ENCODE measurements at places on chromosomes 4 and X.

DNA sequence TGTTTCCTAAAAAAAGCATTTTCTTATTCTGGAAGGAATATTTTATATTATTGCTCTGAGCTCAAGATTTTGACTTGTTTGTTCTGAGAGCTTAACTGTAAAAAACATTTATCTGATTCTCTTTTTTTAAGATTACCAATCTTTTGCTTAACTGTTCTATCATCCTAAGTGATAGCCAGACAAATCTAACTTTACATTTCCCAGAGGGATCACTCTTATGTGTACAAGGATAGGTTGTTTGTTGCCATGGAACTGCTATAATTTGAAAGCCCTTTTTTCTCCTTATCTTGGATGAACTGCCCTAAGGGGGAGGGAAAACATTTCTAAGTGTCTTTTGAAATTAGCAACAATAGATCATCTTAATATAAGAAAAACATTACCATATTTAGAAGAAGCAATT, 494.7 kb downstream of the TRAM1L1 start:
- no peak for DNase-seq

DNA sequence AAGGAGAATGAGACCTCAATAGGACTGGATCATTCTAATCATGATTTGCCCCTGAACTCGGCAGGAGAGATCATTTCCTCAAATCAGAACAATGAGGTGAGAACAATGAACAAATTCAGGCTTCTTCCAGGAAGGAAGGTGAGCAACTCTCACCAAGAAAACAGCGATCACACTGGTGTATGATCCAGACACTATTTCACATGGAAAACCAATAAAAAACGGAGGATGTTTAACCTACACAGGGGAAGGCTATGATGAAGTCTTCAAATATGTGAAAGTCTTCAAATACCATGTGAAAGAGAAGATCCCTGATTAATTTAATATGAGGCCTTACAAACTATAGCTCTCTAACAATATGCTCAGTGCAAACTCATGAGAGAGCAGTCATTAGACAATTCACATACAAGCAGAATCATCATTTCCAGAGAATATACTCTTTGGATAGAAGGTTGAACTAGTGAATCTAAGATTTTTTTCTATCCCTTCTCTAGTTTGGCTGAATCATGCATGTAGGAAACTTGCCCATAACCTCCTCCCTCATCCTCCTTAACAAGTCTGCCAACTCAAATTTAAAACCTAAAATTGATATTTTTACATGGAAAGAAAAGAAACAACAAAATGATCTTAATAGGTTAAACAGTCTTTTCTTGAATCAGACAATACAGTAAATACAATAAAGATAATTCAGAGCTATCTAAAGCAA, 122.5 kb downstream of the ADAMTS3 start:
- peak; percentile 32 for DNase-seq

- no peak for DNase-seq
Measured at GRCh38 chr4:10079912-10080588, 36.5 kb downstream of the WDR1 start.

- DNase-seq: no peak
Measured at GRCh38 chrX:84078991-84079390, 109.0 kb downstream of the RPS6KA6 start.

DNA sequence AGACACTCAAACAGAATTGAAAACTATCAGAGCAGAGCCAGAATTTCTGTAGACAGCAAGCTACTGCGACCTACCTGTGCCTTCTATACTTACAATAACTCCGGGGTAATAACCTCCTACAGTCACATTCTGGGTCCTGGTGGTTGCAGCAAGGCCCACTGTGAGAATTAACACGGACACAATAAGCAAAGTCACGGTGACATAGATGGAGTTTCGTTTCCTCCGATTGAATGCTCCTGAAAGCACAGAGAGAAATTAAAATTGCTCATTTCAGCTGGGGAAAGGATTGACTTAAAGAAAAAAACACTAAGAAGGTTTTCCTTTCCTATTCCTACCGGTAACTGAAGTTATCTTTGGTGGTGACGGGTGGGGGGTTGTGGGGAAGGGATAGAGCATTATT, 7.0 kb downstream of the TMEM255A start:
- no peak for DNase-seq

DNA sequence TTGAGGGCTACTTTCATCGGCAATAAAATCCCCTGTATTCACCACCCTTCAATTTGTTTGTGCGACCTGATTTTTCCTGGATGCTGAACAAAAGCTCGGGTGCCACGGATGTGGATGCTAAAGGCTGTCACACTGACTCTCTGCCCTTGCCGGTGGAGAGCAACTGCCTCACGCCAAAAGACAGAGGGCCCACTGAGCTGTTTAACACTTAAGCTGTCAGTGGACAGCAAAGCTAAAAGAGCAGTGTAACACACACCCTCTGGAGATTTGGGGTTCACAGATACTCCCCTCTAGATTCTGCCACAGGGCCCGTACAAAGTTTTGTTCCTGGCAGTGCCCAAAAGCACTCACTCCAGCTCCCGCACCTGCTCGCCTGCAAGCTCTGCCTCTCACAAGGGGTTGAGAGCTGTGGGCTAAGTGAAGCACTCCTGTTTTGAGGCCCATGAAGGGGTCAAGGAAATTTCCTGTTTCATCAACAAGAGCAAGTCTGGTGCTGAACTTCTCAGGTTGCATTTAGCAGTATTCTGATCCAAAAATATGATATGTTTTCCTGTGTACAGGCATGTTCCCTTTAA, 1571.9 kb downstream of the ADGRL3 start:
- DNase-seq: no peak

DNA sequence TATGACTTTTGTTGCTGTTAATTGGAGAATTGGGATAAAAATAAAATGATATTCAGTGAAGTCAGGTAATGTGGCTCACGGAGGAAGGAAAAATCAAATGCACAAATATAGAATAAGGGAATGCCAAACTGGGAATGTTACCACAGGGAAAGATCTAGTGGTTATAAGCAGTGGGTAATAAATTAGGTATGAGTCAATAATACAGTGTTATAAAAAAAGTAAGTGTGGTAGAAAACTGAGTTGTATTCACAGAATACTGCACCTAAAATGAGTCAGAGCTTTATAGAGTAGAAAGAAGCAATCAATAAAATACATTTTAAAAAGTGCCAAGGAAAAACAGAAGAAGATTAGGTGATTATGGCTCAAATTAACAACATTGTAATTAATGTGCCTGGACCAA, 34.5 kb downstream of the INTS12 start:
- no peak for DNase-seq

DNA sequence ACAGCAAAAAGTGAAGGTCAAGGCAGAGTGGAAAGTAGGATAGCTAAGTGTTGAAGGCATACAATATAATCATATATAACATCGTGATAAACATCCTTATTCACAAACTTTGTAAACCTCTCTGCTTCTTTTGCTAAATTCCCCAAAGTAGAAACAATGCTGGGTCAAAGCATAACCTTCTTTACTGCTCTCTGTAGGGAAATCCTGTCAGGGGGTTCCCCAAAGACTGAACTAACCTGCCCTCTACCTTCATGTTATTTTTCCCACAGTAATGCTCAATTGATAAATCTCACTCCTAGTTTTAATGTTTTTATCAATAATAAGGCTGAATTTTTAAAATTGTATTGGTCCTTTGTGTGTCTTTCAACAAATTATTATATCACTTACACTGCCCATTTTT, 55.7 kb downstream of the DCHS2 start:
- DNase-seq: no peak

- no peak for DNase-seq
Measured at GRCh38 chr4:148239494-148239985, 202.7 kb downstream of the NR3C2 start.

GRCh38 chr4:64465263-64465662, 56.0 kb upstream of the TECRL start:
- no peak for DNase-seq

GRCh38 chr4:76214177-76214675, 602 bp upstream of the SCARB2 start:
- no peak for DNase-seq

DNA sequence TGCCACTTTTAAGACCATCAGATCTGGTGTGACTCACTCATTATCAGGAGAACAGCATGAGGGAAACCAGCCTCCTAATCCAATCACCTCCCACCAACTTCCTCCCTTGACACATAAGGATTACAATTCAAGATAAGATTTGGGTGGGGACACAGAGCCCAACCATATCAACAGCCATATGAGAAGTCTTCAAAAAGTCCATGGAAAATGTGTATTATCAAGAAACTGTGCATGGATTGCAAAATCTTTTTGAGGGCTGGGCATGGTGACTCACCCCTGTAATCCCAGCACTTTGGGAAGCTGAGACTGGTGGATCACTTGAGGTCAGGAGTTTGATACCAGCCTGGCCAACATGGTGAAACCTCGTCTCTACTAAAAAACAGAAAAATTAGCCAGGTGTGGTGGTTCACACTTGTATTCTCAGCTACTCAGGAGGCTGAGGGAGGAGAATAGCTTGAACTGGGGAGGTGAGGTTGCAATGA, 17.8 kb upstream of the RPL39 start:
- DNase-seq: no peak

GRCh38 chrX:112830540-112830939, 10.1 kb downstream of the AMOT start:
- DNase-seq: peak; percentile 23

- DNase-seq: no peak
Measured at GRCh38 chr4:16655111-16655510, 243.3 kb downstream of the LDB2 start.

DNA sequence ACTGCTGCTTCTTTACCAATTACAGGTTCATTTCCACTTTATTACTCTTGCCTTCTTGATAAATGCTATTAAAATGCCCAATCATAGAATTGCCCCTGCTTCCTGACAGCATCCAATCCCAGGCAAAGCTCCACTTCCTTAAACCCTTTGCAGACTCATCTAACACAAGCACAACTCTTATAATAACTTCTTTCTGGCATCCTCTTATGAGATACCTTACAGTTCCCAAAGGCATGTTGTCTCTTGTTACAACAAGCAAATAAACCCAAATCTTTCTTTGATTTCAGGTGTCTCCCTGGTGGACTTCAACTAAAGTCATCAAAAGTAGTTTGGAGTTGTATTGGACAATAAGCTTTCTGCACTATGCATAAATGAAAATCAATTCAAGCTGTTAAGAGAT, 22.5 kb upstream of the ADH7 start:
- no peak for DNase-seq

DNA sequence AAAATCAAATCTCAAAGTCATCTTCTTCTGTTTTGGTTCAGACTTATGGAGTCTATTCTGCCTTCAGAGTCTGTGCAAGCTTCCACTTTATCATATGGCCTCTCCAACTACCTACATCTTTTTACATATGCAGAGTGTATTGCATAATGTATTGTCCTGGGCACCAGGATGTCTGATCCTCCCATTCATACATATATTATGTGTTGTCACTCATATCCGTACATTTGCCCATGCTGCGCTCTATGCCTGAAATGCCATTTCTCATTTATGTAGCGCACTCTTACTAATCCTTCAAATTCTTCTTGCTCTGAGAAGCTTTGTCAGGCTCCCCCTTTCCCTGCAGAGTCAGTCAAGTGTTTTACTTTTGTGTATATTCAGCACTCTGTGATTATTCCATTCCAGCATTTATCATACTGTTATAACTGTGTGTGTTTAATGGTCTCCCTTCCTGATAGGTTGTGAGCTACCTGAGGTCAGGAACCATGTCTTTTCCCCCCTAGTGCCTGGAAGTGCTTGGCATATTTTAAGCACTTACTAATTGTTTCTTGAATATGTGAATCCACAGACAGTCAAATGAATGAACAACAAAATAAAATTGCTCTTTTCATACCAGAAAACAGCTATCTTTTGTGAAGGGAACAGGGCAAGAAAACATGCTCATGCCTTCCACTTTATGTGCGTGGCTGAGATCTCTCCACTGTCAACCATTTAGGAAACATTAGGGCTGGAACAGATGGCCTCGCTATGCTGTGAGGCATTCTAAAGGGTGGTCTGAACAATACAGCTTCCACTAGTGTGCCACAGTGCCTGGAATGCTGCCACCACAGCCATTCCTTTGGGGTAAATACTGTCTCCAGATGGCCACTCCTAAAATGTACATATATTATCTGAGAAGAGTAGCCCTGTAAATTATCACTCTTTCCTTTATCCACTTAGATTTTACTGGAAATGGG, 81.8 kb downstream of the GLUD2 start:
- no peak for DNase-seq

GRCh38 chr4:155539746-155540145, 126.9 kb upstream of the GUCY1A1 start:
- DNase-seq: no peak

DNA sequence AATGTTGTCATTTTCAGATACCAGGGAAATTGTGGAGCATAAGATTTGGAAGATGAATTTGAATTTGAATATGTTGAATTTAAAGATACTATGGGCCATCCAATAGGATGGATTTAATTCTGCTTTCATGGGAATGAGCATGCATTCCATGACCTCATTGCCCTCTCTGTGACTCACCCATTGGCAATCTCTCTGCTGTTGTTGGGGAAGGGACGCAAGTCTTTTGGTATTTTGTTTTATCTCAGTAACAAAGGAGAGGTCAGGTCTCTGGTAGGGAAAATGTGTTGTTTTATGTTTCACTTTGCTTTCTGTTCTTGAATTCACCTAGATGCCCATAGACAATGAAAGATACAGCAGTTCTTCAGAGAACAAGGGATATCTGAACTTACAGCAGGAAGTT, 42.1 kb upstream of the MAGEA4 start:
- DNase-seq: peak; percentile 76

DNA sequence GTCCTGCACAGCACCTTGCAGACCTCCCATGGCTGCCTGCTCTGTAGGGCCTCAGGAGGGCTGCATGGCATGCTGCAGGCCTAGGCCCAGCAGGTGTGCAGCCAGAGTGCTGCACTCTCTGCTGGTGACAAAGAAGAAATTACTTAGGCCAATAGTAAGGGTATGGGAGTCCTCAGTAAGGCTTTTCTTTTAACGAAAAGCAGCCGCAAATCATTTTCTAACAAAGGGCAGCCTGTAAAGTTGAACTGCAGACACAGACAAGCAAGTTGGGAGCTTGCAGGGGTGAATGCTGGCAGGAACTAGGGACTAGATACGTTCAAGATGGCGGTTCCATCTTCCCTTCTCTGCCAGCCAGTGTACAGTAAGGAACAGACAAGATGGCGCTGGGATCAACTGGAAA, 22.4 kb upstream of the UBA6 start:
- DNase-seq: no peak

GRCh38 chr4:158586881-158587280, 65.2 kb downstream of the RXFP1 start:
- DNase-seq: no peak
